ENCODE measurements at places on chromosomes 4 and X.

GRCh38 chrX:113275804-113276203, 435.2 kb upstream of the AMOT start:
- DNase-seq: no peak

DNA sequence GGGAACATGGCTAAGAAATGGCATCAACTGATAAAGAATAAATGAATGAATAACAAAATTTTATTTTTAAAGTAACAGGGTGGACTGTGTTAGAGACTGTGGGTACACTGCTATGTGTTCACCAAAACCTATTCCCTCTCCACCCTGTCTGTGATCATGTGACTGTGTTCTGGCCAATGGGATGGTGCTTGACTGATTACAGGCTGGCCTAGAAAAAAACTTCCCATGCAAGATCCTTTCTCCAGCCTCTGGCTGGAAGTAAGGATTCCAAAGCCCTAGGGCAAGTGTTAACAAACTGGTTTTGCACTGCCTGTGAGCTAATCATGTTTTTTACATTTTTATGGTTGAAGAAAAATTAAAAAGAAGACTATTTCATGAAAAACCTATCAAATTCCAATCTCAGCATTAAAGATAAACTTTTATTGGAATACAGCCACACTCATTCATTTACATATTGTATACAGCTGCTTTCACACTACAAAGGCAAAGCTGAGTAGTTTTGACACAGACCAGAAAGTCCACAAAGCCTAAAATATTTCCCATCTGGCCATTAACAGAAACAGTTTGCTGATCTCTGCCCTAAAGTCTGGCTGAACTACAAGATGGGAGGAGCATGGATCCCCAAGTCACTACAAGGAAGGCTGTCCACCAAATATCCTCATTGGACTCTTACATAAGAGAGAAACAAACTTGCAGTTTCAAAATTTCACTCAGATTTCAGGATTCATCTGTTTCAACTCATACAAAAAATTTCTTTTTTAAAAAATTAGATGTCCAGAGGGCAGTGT, 133.2 kb downstream of the ARHGAP6 start:
- no peak for DNase-seq

DNA sequence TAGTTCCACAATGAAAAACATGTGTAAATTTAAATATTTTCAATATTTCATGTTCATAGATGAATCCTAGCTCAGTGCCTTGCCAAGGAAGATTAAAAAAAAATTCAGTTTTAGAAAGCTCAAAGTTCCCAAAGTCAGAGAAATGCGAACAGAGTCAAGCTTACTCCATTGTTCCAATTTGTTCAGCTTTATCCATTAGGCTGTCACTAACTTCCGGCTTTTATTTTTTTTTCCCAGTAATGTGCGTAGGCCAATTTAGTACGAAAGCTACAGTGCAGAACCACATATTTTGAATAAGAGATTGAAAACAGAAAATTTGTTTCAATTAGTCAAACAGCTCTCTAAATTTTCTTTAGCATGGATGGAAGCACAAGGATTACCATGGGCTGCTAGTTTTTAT, 23.1 kb upstream of the KLHL2 start:
- DNase-seq: no peak

DNA sequence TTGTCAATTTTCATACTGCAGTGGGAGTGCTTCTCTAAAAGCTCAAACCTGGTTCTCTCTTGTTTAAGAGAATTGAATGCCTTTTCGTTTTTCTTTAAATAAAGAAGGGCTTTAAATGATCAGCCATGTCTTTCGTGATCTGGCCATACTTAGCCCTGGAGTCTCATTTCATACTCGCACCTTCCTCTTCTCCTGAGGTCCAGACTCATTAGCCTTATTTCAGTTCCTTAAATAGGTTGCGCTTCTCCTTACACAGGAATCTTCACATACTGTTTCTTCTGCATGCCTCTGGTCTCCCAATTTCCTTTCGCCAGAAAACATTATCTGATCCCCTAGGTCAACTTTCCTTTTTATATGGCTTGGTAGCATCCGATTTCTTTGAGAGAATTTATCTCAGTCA, 565.6 kb upstream of the TENM3 start:
- no peak for DNase-seq

- no peak for DNase-seq
Measured at GRCh38 chr4:1300466-1301455, 11.1 kb downstream of the MAEA start.

- DNase-seq: peak; percentile 64
Measured at GRCh38 chr4:41143311-41144039, 70.9 kb downstream of the APBB2 start.

DNA sequence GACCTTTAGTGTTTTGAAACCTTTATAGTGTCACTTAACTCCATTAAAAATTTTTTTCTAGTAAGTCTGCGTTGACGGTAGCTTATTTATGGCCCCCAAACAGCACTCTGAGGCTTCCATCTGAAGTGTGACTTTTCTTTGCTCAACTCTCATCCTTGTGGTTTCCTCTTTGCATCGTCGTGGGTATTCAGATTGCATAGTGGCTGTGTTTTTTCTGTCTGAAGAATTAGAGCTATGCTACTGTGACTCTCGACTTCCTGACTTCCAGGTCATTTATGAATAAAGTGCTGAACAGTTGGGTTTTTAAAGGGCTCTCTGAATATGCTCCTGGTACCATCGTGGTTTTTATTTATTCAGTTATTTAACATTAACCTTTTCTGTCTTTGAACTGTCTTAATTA, 44.9 kb downstream of the JADE1 start:
- DNase-seq: no peak

GRCh38 chrX:133359466-133359865, 55.8 kb downstream of the GPC4 start:
- DNase-seq: no peak

DNA sequence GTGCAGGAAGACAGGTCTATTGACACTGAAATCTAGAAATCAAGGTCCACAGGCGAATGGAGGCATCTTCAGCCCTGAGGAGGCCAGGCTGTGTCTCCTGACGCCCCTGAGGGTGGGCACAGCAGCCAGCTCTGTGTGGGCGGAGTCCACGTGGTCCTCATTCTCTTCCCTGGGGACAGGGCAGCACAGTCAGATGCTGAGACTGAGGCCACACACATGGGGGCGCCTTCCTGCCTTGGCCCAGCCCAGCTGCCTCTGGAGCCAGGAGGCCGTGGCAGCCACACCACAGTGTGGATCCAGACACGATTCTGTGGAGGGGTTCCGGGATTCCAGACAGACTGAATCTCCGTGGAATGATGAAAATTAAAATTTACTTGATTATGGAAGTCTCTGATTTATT, 20.8 kb downstream of the FGFR3 start:
- no peak for DNase-seq

- peak; percentile 70 for DNase-seq
Measured at GRCh38 chrX:46547857-46548256, 2.6 kb upstream of the ZNF674 start.

GRCh38 chr4:4668355-4669210, 126.7 kb upstream of the STX18 start:
- no peak for DNase-seq

DNA sequence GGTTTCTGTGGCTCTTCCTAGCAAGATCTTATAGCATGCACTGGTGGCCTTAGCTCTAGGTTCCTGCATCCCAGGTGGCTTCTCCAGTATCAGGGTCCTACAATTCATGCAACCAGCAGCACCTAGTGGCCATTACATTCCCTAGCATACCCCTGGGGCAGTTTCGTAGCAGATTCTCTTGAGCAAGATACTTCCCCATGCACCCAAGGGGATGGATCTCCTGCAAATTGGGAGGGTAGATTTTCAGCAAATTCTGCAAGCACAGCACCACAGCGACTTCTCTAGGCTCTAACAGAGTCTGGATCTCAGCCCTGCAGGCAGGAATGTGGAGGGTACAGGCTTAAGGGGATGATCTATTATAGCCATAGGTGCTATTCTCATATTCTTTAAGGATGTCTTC, 13.1 kb upstream of the SLC9B1 start:
- DNase-seq: no peak

- DNase-seq: no peak
Measured at GRCh38 chrX:115260330-115260729, 26.4 kb upstream of the LRCH2 start.

DNA sequence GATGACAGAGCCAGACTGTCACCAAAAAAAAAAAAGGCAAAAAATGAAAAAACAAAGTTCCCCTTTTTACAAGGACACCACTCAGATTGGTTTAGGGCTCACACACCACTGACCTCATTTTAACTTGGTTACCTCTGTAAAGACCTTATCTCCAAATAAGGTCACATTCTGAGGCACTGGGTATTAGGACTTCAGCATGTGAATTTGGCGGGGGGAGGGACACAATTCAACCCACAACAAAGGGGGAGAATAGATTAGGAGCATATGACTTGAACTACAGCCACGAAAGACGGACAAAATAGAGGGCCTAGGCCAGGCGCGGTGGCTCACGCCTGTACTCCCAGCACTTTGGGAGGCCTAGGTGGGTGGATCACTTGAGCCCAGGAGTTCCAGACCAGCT, 31.0 kb upstream of the ARAF start:
- DNase-seq: no peak

GRCh38 chr4:183431614-183432013, 12.8 kb upstream of the CDKN2AIP start:
- DNase-seq: no peak

DNA sequence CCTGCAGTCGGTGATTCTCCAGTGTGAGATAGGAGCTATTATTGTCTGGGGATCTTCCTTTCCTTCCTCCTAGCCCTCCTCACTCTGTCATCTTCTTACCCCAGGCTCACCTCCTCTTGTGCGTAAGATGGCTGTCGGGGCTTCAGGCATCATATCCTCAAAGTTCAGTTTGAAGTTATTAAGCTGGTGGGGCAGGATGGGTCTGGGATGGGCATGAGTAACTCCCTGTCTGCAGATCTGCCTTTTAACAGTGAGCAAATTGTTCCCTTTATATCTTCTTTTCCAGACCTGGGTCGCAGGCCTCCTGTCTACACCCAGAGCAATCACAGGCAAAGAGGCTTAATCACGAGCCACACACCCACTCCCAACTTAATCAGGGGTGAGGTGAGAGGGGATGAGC, 900 bp upstream of the MTMR1 start:
- no peak for DNase-seq

GRCh38 chr4:148477276-148477675, 35.1 kb upstream of the NR3C2 start:
- DNase-seq: no peak

- no peak for DNase-seq
Measured at GRCh38 chr4:14518136-14518535, 484.1 kb upstream of the CPEB2 start.

DNA sequence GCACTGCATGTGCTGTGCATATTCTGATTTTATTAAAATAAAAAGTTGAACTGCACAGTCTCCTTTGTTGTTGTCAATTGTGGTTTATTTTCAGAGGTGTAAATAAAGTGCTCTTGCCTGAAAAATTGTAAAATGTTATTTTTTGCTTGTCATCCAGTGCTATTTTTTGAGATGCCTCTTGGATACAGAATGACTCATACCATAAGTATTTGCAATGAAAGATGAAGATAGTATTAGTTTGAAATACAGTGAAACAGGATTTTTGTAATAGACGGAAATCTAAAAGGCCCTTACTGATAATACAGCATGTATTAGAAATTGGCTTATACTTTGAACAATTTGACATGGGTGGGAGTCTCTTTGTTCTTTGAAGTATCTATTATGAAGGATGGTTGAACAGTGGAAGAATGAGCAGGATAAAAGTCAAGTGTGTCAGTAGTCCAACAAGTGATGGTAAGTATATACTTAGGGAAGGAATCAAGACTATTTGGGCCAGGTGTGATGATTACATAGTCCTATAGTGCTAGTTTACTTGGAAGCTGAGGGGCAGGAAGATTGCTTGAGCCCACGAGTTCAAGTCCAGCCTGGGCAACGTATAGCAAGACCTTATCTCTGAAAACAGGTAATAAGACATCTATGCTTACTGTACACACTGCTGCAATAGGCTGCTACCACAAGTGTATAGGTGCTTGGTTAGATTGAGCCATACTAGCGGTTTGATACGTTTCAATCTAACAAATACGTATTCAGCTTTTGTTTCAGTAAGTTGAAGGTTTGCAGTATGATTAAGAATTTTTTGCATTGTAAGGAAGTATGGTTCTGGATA, 16.4 kb downstream of the DDX3X start:
- no peak for DNase-seq

DNA sequence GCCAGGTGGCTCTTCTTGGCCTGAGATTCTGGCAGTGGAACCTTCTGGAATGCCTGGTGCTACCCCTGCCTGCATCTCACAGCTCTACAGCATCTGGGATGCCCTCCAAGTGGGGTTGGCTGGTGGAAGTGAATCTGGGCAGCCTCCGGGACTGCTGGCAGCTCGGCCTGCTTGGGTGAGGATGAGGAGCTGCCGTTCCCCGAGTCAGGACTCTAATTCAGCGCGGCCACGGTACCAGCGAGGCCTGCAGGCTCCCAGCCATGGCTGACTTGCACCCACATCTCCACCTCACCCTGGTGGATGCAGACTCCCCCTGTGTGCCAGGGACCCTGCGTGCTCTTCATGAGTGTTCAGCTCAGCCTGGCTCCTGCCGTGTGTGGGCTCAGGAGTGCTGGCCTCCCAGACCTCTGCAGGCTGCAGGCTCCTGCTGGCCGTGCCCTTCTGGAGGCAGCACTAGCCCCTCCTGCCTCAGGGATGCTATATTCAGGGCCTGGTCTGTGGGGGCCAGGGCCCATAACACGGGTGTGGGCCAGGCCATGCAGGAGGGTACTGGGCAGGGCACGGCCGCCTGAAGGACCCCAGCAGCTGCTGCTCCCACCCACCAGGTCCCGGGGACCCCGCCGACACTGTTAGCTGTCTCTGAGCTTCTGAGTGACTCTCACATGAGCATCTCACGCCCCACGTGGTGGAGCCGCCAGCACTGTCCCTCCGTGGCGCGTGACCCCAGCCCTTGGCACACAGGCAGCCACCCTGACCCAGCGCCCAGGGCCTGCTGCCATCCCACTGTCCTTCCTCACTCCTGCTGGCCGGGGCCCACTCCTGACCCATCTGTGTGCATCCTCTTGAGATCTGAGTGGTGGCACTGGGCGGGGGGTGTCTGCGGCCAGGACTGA, 10.6 kb downstream of the UVSSA start:
- DNase-seq: no peak

- no peak for DNase-seq
Measured at GRCh38 chr4:121764702-121765367, at the start of gene SMIM43. TSS of gene SMIM43 (minus strand) at chr4:121765164. CDS start at chr4:121765105, 59 bp downstream.

GRCh38 chrX:11427453-11428071, 134.3 kb downstream of the AMELX start:
- no peak for DNase-seq

DNA sequence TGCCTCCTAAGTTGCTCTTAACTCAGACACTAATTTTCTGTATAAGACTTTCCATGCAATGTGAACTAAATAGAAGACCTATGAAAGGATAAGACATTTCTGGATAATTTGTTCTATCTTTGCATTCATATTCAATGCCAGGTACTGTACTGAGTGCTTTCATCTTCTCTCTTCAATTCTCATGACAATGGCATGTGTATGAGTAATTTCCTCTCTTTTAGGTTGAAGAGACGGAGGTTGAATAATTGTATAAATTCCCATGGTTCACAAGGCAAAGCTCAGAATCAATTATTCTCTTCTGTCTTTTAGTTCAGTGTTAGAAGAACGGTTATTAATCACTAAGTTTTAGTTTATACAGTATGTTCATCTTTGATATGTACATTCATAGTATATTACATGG, 29.3 kb upstream of the CFAP299 start:
- DNase-seq: no peak
